HS-5 (cell line): ENCODE measurements at places on chromosomes 7 and 10.

DNA sequence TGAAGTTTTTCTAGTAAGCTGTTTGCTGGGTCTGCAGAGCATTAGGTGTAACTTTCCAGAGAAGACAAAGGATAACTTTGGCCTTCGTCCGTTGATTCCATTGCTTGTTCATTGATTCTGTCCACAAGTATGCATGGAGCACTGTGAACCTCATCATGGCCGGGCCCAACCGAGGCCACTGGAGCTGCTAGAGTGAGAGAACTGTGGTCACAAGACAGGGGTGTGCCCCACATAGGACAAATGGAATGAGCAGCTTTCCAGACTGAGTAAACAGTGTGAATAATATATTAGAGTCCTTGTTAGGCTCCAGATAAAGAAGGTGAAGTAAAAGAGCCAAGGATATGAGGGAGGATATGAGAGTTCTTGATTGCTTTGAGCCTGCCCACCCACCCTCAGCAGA is 24.9 kb downstream of the MBL2 start:
- no peak for DNase-seq

GRCh38 chr10:63637901-63638327 is 116.7 kb downstream of the REEP3 start:
- no peak for DNase-seq

GRCh38 chr10:49143249-49143648 is 9.4 kb upstream of the FAM170B start:
- DNase-seq, result no peak

DNA sequence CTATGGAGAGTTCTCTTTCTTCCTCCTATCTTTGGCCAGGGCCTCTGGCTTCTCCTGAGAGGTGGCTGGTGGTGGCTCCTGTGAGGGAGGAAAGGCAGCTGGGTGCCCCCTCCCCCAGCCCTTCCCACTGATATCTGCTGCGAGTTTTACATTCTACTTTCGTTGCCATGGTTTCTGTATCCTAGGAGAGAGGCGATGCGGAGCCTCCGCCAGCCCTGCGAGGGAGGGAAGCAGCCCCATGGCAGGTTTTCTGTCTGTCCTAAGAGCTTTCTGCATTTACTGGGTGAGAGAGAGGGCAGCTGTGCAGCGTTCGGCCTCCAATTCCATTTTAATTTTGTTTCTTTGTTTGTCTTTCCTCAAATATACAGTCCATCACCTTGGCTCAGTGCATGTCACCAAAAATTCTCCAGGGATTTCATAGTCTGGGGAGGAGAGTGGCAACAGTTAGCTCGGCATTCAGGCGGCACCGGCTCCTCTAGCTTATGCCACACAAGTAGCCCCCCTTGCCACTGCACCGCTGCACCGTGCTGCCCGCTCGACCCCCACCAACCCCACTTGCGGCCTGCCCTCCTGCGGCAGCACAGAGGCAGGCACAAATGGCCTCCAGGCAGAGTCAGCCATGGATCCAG is 20.4 kb downstream of the DNAJB12 start:
- DNase-seq, result no peak

DNA sequence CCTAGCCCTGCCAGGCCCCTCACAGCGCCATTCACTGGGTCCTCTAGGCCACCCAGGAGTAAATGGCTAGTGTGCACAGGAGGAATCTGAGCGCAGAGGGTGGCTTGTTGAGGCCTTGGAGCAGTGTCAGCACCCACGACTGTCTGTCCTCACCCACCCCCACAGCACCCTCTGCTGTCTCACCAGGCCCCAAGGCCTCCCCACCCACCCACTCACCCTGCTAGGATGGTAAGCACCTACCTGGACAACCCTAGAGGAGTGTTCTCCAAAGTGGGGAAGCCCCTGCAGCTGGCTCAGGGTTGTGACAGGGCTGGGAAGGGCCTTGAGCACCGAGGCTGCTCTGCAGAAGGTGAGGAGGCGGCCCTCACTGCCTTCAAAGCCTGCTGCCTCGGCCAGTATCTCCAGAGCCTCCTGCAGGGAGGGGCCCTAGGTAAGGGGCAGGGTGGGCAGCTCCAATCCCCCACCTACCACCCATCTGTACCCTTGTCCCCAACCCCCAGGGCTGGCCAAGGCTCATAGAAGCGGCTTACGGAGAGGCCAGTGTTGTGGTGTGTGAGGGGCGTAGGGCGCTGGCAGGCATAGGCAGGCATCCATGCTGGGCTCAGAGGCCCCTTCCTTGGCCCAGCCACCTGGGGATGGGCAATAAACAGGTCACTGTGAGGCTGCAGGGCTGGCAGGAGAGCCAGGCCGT is 2.9 kb downstream of the POLM start:
- no peak for DNase-seq

DNA sequence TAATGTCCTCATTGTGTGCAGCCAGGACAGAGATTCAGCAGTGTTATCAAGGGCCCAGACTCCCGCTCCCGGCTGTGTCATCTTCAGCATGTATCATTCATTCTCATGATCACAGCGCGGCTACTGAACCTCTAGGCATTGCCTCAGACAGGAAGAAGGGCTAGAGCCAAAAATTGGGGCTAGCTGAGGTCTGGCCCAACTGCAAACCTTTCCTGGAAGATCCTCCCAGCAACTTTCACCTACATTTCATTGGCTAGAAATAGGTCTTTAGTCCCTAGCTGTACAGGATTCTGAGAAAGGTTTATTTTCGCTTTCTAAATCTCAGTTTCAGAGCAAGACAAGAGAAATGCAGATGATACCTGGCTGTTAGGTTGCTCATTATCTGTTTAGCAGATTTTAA is 81.9 kb downstream of the CREM start:
- DNase-seq, result no peak

- DNase-seq, result no peak
These were observed 26.0 kb upstream of the ZNF273 start for GRCh38 chr7:64876792-64877713.

- DNase-seq, result no peak
These were observed 58.3 kb upstream of the NANOS1 start for GRCh38 chr10:118971187-118971586.

GRCh38 chr10:91953600-91954160 is 30.1 kb downstream of the BTAF1 start:
- no peak for DNase-seq

GRCh38 chr7:97013134-97013844 is 7.9 kb downstream of the DLX6 start:
- no peak for DNase-seq

DNA sequence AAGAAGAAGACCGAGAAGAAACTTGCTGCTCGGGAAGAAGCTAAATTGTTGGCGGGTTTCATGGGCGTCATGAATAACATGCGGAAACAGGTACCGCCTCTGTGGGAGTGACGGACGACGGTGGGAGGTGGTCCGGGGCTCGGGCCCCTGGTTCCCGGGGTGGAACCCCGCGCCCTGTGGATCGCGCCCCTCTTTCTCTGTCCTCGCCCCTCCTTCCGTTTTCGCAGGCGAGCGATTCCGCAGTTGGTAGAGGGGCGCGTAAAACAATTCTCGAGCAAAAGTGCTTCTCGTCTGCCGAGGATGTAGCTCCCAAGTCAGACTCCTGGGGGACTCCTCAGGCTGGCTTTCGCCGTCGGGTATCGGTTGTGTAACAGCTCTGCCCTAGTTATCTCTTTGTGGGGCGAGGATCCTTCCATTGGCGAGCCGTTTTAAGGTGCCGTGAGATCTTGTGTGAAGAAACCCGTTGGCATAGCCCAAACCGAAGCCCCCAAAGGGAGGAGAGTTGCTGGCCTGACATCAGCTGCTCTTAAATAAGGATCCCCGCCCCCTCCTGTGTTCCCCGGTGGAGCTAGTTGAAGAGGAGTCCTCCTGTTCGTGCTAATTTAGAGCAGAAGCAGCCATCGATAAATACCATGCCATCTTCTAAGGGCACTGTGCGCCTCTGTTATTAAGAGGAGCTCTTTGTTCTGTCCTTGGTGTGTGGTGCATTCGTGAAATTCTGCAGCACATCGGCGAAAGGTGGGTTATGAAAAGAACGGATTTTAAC is 655 bp downstream of the KLHL7 start:
- peak; percentile 42 for DNase-seq

GRCh38 chr10:98224509-98224908 is 43.5 kb downstream of the LOXL4 start:
- peak; percentile 25 for DNase-seq

- no peak for DNase-seq
These were observed 3.1 kb downstream of the CYREN start for GRCh38 chr7:135167365-135167917.

GRCh38 chr10:75011221-75011620 is 100.2 kb upstream of the SAMD8 start:
- DNase-seq, result no peak
